ENCODE measurements at places on chromosomes 7 and 10. TPM values are rescaled to one million over a fixed set of nuclear protein-coding genes. Genes with fewer than 3 reads are reported as not detected.

The SND1 gene
- polyA plus RNA-seq = 23.1 TPM

The TAC1 gene
- not detected for polyA plus RNA-seq

The NUB1 gene
- polyA plus RNA-seq = 15.5 TPM

The NRCAM gene
- polyA plus RNA-seq = 0.35 TPM

The CAMK2G gene
- polyA plus RNA-seq = 16.1 TPM

The CTNNA3 gene
- polyA plus RNA-seq = 0.10 TPM

The LGI1 gene
- 0.88 TPM for polyA plus RNA-seq

The NDUFB8 gene
- 280 TPM for polyA plus RNA-seq

The PDE6C gene
- polyA plus RNA-seq = not detected

The TFAM gene
- 3.6 TPM for polyA plus RNA-seq

All from esophagus (tissue), 2 donors.